Stimulated activated CD4-positive, alpha-beta T cell treated with anti-CD3 and anti-CD28 coated beads, Interleukin-4, amount 100 ng/mL, for 24 hours (primary cell): ENCODE measurements at places on chromosomes 12 and 14.

DNA sequence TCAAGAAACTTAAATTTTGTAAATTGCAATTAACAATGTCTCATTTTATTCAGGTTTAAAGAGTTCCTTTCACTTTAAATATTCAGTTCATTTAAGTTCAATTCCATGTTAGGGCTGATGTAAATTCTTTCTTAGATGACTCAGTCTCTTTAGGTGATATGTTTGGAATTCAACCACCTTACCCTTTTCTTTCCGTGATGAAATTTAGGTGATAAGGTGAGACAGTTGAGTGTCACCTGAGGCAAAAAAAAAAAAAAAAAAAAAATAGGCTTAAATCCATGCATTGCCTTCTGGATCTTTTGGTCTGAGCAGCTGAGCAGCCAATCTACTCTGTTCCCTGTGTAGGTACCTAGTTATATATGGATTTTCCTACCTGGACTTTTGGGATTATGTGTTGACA lies 299.5 kb downstream of the DAD1 start:
- DNase-seq, result no peak

GRCh38 chr12:52666471-52666870 lies 13.7 kb downstream of the KRT1 start:
- DNase-seq, result no peak

DNA sequence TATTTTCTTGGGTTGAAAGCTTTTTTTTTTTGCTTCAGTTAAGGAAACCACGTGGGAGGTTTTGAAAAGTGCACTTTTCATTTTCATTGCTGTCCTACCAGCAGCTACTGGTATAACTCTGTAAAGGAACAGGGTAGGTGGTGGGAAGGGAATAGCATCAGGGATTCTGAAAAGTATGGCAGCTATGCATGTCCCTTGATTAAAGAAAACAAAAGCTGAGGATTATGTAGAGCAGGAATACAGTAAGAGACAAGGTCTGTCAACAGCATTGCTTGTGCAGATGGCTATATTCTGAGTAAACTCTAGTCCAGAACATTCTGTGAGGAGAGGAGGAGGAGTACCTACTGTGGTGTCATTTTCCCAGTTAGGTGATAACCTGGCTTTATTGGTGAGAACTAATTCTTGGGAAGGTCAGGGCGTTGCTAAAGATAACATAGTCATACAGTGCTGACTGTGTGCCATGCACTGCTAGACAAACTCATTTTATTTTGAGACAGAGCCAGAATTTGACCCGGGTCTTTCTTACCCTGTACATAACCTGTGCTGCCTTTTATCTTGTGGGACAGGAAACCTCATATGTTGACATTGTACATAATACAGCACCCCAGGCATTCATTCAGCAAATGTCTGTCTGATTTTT lies 80.3 kb upstream of the TRAF3 start:
- DNase-seq, result no peak

- DNase-seq, result no peak
Measured at GRCh38 chr14:55133416-55133815, 4.4 kb downstream of the LGALS3 start.

DNA sequence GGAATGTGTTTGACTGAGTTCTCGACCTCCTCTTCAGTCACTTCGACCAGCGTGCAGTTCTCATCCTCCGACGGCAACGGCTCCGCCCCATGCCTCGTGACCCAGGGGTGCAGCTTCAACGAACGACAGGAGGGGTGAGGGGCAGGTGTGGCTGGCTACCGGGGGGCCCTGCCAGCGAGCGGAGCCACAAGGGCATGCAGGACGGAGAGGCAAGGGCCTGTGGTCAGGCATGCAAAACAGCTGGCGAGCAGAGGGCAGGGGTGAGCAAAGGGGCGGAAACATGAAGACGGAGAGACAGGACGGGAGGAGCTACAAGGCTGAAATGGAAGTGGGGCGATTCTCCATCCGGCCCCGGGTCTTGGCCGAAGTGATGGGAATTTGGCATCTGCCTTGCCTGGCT lies 38.7 kb downstream of the P2RX4 start:
- no peak for DNase-seq

GRCh38 chr12:105469701-105470100 lies 139.2 kb downstream of the C12orf75 start:
- DNase-seq, result no peak

DNA sequence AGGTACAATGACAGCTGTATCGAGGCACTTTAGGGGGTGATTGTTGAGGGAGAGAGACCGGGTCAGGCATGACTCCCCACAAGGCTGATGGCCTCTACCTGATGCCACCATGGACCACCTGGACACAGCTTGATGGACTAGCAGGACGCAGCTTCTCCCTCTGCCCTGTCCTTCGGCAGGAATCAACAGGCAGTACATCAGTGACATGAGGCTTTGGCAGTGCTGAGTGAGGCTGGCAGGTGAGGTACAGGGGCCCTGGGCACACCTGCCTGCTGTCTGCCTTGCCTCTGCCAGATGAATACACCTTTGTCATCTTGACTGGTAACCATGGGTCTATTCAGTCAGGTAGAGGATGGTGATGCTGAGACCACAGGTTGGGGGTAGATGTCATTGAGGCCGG lies 25.3 kb upstream of the ESRRB start:
- no peak for DNase-seq

DNA sequence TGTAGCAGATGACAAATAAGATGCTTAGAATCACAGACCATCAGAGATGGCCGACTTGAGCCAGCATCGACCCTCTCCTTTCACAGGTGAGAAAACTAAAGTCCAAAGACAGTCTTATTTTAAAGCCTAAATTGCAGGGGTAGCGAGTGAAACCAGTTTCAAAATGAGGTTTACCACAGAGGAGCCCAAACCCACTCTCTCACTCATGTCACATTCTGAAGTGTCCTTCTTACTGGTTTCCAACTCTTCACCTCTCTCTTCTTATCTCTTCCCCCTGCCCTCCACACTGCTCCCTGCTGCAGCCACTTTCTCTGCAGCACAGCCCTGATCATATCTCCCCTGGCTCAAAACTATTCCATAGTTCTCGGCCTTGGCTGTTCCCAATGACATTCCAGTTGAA lies 57.0 kb upstream of the NID2 start:
- DNase-seq, result no peak

GRCh38 chr14:74507085-74507484 lies 13.5 kb downstream of the ISCA2 start:
- no peak for DNase-seq

DNA sequence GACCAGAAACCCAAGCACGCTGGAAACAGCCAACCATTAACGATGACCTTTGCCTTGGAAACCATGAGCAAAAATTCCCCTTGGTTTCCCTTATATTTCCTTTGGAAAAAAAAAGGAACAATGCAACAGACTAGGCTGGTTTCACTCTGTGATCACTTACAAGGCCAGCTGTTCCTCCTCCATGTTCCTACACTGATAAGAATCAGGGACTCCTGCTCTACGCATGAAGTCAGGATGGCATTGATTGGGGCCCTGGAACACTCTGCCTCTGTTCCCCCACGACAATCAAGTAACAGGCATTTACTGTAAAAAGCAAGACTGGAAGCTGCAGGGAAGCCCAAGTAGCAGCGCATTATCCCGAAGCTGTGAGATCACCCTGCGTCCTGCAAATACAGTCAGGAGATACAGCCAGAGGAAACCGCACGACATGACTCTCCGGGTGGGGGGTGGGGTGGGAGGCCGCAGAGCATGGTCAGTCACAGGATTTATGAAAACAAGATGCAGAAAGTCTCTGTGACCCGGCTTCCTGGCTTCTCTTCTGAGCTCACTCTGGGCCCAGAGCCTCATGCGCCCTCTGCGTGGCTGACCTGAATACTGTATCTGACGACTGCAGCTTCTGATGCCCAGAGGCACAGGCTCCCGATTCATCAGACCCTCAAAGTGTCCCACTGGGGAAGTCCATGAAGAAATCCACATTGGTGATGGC lies 31.1 kb downstream of the SSH1 start:
- DNase-seq, result no peak

DNA sequence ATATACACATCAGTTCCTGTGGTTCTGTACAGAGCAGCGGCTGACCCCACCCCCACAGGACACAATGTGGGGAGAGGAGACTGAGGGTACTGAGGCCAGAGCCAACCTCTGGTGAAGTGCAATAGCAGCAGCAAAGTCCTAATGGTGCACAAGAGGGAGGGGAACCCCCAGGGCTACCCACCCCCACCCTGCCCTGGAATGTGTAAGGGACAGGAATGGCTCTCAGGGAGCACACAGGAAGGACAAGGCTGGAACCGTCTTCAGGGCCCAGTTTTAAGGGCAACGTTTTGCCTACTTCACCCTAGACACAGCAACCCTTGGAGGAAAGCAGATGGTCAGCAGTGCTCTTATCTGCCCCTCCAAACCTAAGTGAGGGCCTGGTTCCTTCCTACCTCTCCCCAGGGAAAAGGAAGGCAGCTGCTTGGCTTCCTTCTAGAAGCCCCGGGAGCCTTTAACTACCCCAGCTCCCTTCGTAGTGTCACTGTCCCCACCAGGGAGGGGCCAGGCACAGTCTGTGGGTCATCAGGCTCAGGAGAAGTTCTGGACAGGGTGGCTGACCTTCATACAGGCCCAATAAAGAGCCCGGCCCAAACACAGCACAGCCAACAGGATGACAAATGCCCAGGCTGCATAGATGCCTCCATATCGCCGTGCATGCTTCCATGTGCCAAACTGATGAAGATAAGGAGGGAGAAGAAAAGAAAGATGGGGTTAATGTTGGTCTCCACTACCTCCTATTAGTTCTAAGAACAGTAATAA lies 3.0 kb downstream of the PIP4P1 start:
- no peak for DNase-seq

DNA sequence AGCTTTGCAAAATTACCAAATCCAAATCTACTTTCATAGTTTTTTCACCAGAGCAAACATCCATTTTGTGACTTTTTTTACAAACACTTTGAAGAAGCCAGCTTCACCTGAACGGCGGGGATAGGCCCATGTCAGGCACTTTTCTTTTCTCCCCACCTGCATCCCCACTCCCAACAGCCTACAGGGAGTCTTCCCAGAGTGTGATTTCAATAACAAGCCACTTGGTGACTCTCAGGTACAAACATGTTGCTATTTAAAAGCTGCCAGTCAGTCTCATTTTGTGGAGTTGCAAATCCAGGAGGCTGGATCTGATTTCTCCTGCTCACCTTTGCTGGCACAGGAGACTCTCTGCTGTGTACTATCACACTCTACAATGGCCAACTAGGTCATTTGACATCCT lies 285.5 kb downstream of the KCNH5 start:
- no peak for DNase-seq

DNA sequence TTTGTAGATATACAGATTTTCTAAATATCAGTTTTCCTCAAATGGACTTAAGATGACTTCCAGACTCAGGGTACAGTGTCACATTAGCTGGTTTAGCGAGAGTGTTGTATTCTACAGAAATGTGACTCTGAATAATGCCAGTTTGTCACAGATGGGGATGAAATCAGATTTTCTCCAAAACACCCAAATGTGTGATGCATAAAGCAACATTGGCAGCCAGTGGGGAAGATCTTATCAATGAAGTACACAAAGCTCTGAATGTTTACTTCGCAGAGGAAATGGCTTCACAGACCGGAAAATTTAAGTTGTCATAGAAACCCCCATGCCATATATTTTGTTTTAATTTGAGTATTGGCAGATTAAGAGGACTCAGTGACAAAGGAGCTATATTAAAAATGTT lies 29.9 kb downstream of the ANO4 start:
- DNase-seq, result no peak

- DNase-seq, result no peak
Measured at GRCh38 chr12:12338527-12339168, 11.4 kb downstream of the MANSC1 start.

GRCh38 chr14:69767369-69767999 lies 542 bp downstream of the SRSF5 start:
- peak; percentile 94 for DNase-seq

DNA sequence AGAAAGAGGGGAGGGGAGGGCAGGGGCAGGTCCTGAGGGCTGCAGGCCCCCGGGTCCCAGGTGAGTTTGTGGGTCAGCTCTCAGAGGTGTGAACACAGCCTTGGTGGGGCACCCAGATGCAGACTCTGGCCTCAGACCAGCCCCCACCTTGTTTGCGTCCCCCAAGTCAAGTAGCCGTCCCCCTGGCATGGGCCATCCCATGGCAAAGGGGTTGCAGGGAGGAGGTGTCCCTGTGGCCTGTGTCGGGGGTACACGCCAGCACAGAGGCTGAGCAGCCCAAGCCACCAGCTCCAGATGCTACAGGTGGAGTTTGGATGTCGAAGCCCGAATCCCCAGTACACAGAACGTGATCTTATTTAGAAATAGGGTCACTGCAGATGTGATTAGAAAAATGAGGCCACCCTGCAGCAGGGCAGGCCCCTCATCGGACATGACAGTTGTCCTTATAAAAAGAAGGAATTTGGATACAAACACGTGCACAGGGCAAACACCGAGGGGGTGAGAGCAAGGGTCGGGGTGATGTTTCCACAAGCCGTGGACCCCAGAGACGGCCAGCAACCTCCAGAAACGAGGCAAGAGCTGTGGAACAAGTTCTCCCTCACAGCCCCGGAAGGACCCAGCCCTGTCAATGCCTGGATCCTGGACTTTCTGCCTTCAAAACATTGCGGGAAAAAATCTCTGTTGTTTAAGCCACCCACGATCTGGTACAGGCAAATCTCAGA lies 141.2 kb upstream of the C14orf180 start:
- no peak for DNase-seq

DNA sequence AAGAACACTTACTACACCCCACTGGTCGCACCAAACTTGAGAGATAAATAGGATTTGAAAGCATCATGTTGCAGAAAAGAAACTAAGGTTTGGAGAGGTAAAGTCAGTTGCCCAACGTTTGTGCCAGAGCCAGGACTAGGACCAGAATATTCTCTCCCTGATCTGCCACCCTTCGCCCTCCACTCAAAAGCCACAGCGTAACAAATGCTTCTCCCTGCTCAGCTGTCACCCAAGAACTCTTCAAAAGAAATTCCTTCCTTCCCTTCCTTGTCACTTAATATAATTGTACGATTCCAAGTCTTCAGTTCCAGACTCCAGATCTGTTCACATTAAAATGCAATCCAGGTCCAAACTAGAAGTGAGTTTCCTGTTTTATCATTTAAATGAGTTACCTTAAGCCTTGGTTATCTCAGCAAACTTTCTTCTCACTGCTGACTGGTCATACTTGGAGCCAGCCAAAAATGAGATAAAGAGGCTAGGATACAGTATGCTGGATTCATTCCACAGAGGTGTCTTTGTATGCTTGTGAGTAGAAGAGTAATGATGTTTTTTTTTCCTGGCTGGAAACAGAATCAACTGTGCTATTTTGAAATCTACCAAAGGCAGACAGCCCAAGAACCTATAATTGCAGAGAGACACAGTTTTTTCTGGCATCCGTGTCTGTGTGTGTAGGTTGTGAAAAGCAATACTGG lies 12.8 kb upstream of the PPFIBP1 start:
- DNase-seq, result no peak

- DNase-seq, result no peak
Measured at GRCh38 chr12:67525617-67525884, 123.0 kb upstream of the DYRK2 start.
